ENCODE measurements at places on chromosomes 3 and 15.
A peak's percentile ranks its signal among the peaks of the same experiment; 100 is the strongest.

- peak; percentile 4 for DNase-seq
These were observed 56.5 kb downstream of the CLDN1 start for GRCh38 chr3:190265796-190266195.

DNA sequence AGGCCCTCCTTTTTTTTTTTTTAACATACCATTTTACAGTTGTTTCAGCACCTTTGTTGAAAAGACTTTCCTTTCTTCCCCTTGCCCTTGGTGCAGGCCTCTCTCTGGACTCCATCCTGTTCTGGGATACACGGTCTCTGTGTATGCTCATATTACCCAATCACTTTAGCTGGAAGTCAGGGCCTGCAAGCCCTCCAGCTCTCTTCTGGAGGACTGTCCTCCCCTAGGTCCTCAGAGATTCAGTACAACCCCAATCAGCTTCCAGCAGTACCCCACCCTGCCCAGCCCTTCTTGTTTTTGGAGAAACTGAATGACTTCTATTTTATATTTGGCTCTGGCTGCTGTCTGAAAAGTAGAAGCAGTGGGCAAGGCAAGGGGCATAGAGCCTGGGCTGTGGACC lies 270.8 kb downstream of the KLF13 start:
- no peak for DNase-seq

- no peak for DNase-seq
These were observed 54.9 kb upstream of the TBC1D21 start for GRCh38 chr15:73818308-73818985.

GRCh38 chr3:26622621-26623418 lies at the start of gene LRRC3B:
LRRC3B (plus strand) TSS chr3:26622772; CDS start chr3:26709673, 86,901 bp downstream.
- DNase-seq, result no peak

DNA sequence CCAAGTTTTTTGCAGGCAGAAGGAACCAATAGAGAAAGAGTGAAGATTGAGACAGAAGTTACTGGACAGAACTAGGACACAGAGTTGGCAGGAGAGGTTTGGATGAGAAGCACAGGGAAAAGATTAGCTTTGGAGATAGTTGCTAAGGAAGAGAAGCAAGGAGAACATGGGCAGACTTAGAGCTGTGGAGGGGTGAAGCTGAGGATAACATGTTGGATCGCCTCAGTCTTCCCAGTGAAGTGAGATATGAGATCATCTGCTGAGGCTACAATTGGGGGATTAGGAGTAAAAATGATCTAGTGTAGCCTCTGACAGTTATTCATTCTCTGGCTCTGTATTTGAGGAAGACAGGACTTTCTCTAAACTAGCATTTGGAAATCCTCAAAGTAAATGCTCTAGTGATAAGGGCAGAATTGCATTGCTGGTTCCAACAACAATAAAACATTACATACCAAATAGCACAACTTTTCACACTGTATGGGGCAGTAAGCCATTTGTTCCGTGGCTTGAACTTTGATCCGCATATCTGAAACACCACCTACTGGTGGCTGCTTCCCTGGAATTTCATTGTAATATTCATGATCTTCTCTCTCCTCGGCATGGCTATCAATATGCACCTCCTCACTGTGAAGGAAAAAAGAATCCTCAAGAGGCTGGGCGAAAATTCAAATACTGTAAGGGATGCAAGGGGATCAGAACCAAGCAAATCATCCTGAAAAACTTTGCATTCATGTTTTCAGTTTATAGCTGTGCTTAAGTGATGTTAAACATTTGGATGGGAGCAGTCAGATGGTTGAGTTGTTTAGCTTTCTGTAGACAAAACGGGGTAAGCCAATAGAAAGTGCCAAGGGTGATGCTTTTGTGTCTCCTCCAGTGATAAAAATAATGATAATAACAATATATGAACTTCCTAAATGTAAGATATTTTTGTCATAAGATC lies 22.2 kb upstream of the EID1 start:
- DNase-seq, result peak; percentile 64

GRCh38 chr15:69893863-69894262 lies 203.9 kb downstream of the TLE3 start:
- DNase-seq, result peak; percentile 41

DNA sequence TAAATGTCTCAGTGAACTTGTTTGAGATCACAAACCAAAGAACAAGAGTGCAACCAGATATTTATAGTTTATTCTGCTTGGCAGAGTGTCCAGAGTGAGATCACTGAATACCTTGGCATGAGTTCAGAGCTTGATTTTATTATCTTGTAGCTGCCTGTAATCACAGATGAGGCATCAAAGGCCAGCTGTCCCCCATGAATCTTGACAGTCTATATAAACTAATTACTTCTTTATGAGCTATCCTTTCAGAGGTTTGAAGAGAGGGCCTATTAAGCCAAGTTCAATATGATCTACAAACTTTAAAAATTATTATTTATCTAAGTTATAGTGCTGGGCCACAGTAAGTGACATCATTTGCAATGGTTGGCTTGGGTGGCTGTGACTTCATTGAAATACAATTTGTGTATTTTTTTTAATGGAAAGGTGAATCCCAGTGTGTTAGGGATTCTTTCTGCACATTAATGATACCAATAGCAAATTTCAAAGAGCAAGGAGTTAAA lies 251.5 kb downstream of the CLSTN2 start:
- peak; percentile 61 for DNase-seq
